Fibroblast of upper back skin (primary cell): ENCODE measurements at places on chromosomes 16 and 17.

DNA sequence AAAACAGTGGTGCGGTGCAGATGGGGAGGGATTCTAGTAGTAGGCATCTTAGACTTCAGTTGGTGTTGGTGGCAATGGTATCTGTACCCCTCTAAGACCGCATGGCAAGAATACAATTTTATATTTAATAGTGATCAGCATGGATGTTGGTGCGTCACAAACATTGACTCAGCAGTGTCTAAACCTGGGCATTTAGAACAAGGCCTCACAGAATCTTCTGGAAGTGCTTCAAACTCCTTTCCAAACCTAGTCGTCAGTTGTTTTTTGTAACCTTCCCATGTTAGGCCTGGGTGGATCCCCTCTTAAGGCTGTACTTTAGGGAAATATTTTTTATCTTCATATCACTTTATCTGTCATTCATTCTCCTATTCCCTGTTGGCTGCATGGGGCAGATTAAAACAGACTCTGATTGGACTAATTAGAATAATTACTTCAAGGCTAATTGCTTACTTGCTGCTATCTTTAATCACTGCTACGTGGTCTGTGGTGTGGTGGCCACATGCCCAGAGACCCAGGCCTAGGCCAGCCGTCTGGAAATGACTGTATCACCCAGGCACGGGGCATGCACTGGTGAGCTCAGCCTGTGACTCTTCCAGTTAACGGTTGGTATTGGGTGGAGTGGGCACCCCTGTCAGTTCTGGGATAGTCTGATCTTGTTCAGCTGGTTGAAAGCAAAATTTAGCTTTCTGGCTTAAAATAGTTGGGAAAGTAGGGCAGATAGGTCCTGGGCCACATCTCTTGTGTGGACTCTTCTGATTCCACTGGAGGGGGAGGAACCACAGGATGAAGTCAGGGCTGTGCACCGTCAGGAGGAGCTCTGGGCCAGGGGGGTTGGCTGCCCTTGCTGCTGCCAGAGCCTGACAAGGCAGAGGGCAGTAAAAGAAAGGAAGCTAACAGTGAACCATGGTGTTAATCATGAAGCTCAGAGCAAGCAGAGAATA lies 4.5 kb downstream of the ALKBH5 start:
- no peak for DNase-seq

- no peak for DNase-seq
Measured at GRCh38 chr16:24541233-24541933, 2.0 kb downstream of the RBBP6 start.

DNA sequence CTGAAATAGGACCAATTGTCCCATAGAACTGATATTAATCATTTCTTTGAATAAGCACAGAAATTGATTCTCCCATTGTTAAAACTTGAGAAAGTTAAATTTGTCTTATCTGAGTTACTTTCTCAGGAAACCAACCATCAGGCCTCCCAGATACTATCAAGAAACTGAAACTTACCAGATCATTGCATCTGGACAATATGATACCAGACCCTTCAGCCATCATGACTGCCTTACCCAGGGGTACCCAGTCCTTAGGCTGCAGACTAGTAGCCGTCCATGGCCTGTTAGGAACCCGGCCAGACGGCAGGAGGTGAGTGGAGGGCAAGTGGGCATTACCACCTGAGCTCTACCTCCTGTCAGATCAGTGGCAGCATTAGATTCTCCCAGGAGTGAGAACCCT lies 7.8 kb downstream of the STXBP4 start:
- DNase-seq = no peak

DNA sequence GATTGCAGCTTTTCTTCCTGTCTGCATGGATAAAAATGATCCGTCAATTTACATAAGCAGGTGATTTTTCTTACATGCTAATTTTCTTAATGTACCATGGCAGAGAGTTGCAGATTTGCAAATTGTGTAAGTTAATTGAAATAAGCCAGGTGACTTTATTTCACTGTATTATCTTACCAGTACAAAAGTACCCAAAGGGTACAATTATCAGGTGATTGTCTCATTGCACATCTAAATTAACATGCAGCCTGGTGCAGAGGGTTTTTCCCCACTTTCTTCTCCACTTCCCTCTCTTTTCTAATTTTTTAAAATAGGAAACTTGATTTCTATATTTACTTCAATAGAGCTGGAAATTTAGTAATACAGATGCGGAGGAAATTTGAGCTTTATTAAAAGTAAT lies 11.2 kb downstream of the NLK start:
- DNase-seq = no peak

DNA sequence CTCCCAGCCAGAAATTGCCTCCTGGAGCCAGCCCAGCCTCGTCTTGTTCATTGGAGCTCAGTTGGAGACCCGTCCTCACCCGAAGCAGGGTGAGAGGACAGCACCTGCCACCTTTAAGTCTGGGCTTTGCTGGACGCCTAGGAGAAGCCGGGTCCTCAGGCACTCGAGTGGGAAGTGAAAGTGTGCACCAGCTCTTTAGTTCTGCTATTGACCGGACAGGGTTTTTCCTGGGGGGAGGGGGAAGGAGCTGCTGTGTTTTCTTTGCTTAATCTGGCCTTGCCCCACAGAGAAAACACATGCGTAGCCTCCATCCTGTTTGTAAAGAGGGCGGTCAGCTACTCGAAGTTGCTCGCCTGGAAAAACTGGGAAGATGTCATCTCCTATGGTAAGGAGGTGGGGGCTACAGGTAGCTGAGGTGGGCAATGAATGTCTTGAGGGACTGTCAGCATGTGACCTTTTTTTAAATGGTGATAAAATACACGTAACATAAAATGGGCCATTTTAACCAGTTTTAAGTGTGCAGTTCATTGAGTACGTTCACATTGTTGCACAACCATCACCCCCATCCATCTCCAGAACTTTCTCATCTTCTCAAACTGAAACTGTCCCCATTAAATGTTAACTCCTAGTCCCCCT lies 34.4 kb downstream of the CMIP start:
- DNase-seq = no peak

DNA sequence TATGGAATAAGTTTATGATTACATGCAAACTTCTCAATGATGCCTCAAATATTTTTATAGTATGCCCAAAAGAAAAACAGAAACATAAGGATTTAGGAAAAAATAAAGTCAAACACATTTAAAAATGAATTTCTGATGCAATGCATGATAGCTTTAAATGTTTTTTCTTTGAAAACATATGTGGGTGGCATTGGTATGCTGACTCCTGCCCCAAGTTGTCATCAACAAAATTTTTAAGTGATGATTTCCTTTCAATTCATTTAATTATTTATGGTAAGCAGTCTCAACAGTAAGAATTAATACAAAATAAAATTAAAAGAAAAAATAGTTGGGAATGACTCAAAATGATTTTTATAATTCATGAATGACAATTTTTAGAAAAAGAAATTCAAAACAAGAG lies 104.9 kb downstream of the CEP112 start:
- DNase-seq = peak; percentile 58

GRCh38 chr17:46043606-46044005 lies 44.6 kb downstream of the STH start:
- no peak for DNase-seq

DNA sequence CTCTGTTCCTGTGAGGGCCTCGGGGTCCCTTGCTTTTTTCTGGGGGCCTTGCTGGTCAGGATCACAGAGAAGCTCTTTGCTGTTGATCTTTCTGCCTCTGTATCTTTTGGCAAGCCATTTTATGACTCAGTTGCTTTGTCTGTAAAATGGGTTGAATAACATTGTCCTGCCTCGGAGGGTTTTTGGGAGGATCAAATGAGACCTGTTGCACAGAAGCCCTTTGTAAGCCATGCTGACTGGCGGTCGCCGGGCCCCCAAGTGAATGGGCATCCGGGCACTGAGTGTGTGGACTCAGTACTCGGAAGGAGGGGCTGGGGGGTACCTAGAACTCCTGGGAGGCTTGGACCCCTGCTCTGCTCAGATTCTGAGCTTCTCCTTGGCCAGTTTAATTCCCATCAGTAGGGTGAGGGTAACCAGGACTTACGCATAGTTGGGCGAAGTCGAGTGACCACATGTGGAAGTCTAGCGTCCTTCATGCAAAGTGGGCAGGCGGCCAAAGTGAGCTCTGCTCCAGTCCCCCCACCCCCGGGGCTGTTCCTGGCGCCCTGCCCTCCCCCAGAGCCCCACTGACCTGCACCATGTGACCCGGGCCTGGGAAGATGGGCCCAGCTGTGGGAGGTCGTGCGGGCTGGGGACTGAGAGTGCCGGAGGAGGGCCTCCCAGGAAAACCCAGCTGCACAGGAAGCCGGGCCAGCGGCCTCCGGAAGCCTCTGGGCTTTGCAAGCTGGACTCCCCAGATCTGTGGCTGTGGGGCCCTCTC lies 284.0 kb downstream of the SEC14L1 start:
- peak; percentile 88 for DNase-seq

DNA sequence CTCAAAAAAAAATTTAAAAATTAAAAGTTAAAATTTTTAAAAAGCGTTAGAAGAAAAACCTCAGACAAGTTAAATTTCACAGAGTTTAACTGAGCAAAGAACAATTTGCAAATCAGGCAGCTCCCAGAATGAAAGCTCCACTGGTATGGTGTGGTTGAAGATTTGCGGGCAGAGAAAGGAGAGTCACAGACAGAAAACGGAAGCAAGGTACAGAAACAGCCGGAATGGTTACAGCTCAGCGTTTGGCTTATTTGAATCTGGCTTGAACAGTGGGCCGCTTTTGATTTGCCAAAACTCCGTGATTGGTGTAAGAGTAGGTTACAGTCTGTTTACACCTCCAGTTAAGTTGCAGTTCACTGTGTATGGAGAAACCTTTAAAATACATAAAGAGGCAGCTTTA lies 297.1 kb downstream of the HS3ST4 start:
- DNase-seq = no peak

- no peak for DNase-seq
Measured at GRCh38 chr17:48734333-48735061, 5.9 kb upstream of the HOXB13 start.

DNA sequence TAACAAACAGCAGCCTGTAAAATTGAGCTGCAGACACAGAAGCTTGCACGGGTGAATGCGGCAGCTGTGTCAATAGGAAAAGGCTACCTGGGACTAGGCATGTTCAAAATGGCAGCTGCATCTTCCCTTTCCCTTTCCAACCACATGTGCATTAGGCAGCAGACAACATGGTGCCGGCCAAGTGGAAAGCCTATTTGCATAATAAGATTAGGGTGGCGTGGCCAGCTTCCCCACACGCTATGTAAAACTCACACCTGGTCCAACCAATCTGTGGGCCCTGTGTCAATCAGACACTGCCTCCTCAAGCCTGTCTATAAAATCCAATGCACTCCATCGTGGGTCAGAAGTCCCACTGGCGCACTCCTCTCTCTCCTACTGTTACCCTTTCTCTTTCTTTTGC lies 61.0 kb upstream of the RBBP6 start:
- DNase-seq = no peak

- DNase-seq = no peak
Measured at GRCh38 chr16:4089251-4089810, 26.9 kb downstream of the ADCY9 start.

DNA sequence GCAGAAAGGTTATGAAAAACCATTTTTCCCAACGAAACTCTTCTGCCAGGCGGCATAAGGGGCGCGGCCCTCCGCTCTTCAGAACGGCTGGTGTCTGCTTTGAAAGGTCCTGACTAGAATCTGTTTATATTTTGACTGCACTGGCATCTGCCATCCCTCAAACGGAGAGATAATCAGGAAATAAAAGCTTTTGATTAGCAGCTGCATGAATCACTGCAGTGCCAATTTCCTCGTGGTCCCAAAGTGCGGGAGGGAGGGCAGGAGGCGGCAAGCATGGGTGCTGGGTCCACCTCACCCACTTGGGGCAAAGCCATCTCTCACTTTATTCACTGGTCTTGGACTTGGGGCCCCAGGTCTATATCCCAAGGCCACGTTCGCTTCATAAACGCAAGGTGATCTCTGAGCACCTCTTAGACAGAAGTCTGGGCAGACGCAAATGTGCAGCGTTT lies 49.7 kb downstream of the TBC1D16 start:
- DNase-seq = no peak

DNA sequence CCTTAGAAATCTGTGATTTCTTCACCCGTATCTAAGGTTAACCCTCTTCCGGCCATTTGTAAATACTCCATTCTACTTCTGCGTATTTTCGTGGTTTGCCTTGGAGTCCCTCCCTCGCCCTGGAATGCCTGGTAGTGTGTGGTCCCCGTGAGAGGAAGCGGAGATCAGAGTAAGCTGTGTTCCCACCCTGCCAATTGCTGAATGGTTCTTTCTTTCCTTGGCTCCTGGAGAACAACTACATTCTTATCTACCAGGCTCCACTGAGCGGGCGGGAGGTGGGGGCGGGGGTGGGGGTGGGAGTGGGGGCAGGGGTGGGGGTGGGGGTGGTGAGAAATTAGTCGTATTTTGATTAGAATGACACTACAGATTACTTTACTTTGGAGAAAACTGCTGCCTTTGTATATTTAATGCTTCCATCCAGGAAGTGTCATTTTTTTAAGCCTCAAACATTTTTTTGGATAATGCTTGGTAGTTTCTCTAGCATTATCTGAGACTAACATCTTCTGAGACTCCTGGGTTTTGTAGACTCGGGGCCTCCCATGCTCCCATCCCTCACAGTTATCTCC lies 20.9 kb upstream of the FASN start:
- no peak for DNase-seq

DNA sequence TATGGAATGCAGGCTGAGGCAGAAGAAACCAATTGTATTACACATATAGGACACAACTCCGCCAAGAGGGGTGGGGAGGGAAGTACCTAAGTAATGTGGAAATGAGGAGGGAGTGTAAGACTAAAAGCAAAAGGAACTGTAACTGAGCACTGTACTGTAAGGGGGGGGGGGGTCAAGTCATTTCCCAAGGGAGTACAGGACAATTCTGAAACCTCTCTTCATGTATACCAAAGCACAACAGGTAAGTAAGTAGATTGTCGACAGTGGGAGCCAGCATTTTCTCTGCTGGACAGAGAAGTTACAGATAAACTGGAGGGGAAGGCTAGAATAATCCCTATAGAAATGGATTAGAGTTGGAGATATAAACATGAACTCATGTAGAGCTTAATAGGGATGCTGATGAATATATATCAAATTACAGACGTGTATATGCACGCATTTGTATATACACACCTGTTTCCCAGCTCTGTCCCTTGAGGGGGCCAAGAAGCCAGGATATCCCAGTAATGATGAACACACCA lies 6.4 kb downstream of the USP22 start:
- peak; percentile 55 for DNase-seq

- no peak for DNase-seq
Measured at GRCh38 chr16:68309799-68310198, 947 bp downstream of the SLC7A6OS start.
